ENCODE measurements at places on chromosomes 3 and 15. TPM values are rescaled to one million over a fixed set of nuclear protein-coding genes. Genes with fewer than 3 reads are reported as not detected.
A peak's percentile ranks its signal among the peaks of the same experiment; 100 is the strongest.

- no peak for DNase-seq
These were observed 114.8 kb downstream of the FRMD4B start for GRCh38 chr3:69271098-69271497.

DNA sequence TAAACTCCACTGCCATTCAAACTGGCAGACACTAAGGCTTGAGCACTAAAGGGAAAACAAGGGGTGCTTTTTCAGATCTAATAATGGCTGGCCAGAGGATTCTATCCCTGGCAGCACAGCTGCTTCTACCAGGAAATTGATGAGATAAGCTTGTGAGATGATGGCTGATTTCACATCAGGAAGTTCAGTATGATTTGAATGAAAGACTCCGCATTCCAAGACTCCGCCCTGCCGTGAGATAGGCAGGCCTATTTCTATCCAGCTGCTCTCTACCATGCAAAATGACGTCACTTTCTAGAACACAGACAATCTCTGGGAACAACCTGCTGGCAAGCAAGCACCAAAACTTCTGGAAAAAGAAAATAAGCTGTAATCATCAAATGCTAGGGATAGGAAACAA is 171.8 kb downstream of the WDR76 start:
- no peak for DNase-seq

- DNase-seq: no peak
These were observed 24.0 kb downstream of the PSTPIP1 start for GRCh38 chr15:77018796-77019505.

- peak; percentile 72 for DNase-seq
These were observed 134.9 kb downstream of the MBNL1 start for GRCh38 chr3:152403632-152404066.

- DNase-seq: no peak
These were observed at the start of gene CCR8 for GRCh38 chr3:39329493-39329892. Gene CCR8, plus strand, starts transcription at chr3:39329709. Its CDS starts 2,623 bp downstream, at chr3:39332332.

Gene ALS2CL
- 41.7 TPM for total RNA-seq

DNA sequence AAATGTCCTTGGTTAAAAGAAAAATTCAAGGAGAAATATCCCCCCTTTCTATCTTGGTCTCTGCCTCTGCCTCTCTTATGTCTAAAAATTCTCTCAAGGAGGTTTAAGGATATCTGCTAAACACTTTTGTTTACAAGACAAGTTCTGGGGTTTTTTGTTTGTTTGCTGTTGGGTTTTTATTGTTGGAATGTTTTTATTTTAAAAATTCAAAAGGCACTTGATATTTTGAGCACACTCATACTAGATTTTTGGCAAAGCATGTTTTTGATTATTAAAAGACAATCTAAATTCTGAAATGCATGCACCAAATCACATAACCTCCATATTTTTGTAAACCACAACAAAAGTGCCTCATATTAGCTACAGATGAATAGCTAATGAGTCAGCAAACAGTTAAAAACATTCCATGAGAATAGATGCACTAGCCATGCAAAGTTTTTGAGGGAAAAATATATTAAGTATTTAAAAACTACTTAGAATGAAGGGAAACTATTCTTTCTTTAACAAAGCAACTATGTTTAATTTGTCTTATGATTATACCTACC is 84.6 kb downstream of the ZBTB20 start:
- DNase-seq: no peak

Gene RHCG
- not detected for total RNA-seq

DNA sequence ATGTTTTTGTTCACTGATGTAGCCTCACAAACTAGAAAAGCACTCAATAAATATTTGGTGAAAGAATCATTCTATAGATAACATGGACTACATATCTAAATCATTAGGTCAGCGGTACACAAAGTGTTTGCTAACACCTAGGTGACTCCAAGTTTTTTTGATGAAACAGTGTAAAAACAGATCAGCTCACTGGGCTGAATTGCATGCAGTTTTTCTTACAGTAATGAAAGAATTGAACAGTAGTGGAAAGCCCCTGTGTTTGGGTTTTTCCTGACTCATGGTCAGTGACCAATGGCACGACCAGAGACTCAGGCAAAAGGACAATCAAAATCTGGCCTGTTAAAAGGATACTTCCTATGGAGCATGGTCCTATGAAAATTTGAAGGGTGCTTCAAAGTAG is 384.3 kb upstream of the EPHA6 start:
- DNase-seq: no peak

- DNase-seq: no peak
These were observed 49.6 kb downstream of the CHD2 start for GRCh38 chr15:92949604-92950249.

DNA sequence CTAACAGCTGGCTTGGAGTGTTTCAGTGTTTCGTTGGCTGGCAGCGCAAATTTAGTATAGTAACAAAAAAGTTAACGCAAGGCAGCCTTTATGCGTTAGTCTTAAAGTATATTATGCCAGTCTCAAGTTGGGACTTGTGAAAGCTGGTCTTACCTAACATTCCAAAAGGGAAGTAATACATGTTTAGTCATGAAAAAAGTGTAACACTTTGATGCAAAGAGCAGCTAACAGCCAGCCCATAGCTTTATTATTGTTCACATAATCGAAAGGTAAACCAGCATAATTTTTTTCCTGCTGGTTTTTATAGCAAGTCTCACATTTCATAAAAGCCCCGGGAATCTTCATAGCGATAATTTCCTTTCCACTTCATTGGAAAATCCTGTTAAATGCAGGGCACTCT is 2.4 kb upstream of the GPR87 start:
- DNase-seq: no peak

Gene PLA2G4E
- total RNA-seq: not detected

Gene TRPM1
- total RNA-seq: not detected

DNA sequence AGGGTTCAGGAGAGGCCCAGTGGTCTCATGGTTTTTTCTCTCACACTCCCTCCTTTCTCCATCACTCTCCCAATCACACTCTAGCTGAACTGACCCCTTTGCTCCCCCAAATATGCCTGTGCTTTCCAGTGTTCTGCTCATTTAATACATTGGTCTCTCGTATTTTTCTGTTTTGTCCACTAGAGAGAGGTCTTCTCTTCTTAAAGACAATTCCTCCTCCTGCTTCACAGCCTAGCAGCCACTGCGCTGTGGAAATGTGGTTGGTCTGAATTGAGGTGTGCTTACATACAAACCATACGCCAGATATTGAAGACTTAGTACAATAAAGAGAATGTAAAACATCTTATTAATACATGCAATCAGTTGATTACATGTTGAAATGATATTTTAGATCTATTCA is 60.6 kb upstream of the XCR1 start:
- no peak for DNase-seq

DNA sequence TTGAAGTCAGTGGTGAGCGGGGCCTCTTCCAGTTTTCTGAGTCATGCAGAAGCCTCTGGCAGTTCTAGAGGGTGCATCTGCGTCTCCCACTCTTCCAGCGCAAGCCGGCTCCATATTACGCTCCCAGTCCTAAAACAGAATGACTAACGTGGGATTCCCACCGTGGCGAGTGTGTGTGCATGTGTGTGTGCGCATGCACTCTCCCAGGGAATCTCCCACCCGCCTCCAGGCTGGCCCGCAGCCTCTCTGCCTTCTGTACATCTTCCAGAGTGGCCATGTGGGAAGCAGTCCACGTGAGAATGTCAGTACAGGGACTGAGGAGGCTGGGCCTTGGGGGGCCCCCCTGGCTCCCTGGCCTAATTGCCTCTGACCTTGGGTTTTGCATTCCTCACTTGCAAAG is 87.7 kb downstream of the LSM3 start:
- no peak for DNase-seq

Gene GOLGA6A
- 0.14 TPM for total RNA-seq

Gene ZNF860
- total RNA-seq: 0.81 TPM

- DNase-seq: no peak
These were observed 357.2 kb downstream of the CLSTN2 start for GRCh38 chr3:140292170-140292569.

GRCh38 chr3:111249421-111249820 is 177.8 kb downstream of the NECTIN3 start:
- no peak for DNase-seq

Gene DCLK3
- total RNA-seq: not detected

Gene KCNAB1
- 14.2 TPM for total RNA-seq

Gene ABHD5
- 37.1 TPM for total RNA-seq

All from thoracic aorta (tissue), 2 donors.